D341Med (cell line): ENCODE measurements at places on chromosomes 1 and 21.

- DNase-seq, result peak; percentile 87
Observed at GRCh38 chr1:203871114-203871880, 9.9 kb downstream of the SNRPE start.

DNA sequence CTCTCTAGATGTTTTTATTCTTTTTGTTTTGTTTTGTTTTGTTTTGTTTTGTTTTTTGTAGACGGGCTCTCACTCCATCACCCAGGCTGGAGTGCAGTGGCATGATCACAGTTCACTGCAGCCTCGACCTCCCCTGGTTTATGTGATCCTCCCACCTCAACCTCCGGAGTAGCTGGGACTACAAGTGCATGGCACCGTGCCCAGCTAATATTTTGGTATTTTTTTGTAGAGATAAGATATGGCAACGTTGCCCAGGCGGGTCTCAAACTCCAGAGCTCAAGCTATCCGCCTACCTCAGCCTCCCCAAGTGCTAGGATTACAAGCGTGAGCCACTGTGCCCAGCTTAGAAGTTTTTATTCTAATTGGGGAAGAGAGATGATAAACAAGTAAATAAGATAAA lies 13.3 kb upstream of the TP53BP2 start:
- no peak for DNase-seq

DNA sequence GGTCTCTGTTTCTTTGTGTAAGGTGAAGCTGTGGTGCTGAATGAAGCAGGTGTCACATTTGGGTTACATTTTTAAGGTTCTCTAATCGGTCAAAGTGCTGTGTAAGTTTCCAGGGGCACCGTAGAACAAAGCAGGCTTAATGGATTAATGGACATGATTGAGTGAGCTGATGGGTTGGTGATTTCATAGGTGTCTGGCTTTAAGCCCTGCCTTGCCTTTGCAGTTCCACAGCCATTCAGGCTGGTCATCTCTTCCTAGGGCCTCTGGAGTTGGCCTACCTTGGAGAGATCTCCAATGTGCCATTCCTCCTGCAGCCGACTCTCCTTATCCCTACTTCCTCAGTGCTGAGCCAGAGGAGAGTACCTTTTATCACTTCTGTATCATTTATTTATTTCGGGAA lies 15.2 kb downstream of the GALNT2 start:
- no peak for DNase-seq

DNA sequence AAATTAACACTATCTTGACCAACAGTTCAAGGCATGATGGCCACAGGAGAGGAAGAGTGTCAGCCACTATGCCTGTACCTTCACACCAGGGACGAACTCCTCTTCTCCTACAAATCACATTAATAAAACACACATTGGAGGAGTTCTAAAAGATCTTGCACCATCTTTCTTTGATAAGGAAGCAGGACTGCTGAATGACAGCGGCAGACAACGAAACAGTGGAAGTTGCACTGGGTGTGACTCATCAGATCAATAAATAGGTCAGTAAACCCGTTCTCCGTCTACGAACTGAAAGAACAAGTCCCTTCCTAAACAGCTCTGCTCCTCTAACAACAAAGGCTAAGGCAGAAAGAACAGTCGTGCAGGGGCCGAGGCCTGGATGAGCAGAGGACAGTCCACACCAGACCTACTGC lies 23.1 kb downstream of the UBE2G2 start:
- no peak for DNase-seq

DNA sequence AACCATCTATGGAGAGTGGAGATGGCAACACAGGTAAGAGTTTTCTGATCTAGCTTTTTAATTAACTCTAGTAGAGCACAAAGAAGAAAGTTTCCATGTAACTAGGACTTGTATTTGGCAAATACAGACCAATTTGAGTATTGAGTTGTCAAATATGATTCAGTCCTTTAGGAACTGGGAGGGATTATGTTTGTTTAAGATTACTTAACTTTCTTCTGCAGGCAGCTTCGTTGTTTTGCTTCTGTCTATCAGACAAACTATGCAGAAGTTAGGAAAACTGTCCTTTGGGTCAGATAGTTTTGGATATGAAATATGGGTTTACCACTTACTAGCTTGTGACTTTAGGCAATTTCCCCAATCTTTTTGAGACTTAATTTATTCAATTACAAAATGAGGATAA lies 111.8 kb downstream of the POU2F1 start:
- no peak for DNase-seq

- DNase-seq, result no peak
Observed at GRCh38 chr1:47703981-47704596, 266.2 kb downstream of the FOXD2 start.

DNA sequence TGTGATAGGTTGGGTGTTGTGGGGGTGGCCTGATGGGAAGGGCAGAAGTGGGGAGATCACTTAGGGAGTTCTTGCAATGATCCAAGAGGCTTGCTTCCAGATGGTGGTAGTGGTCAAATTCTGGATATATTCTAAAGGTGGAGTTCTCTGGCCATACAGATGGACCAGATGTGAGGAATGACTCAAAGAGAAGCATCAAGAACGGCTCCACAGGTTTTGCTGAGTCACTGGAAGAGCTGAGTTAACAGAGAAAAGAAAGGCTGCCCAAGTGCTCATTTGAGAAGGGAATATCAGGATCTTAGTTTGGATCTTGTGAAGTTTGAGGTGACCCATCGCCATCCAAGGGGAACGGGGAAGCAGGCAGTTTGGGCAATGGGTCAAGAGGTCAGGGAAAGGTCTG lies 192.9 kb upstream of the GALNT2 start:
- no peak for DNase-seq

DNA sequence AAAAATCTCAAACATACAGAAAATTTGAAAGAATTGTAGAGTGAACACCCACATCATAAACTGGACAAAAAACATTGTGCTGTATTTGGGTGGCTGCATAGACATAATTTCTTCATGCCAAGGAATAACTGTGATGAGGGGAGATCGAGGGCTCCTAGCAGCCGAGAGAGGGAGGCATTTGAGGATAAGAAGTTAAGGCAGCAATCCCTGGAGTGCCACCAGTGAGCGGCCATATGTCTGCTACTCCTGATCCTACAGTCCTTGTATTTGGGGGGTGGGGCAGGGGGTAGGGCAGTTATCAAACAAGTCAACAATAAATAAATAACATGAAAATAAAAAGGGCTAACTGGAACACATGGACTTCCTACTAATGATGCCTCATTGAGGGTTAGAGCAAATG lies 54.5 kb downstream of the ATP5PO start:
- peak; percentile 65 for DNase-seq

DNA sequence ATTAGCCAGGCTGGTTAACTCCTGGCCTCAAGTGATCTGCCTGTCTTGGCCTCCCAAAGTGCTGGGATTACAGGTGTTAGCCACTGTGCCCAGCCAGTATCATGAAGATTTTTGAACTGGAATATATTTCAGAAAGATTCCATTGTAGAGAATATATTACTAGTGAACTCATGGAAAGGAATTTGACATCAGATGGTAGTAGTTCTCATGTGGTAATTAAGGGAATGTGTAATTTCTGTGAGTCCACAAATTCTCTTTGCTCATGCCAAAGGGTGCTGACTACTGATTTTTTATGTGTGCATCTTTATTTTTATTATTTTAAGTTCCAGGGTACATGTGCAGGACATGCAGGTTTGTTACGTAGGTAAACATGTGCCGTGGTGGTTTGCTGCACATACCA lies 10.4 kb downstream of the DTL start:
- DNase-seq, result no peak

GRCh38 chr1:176789571-176790090 lies 326.7 kb downstream of the PAPPA2 start:
- no peak for DNase-seq

GRCh38 chr1:36446271-36446670 lies 4.0 kb downstream of the OSCP1 start:
- peak; percentile 68 for DNase-seq

GRCh38 chr1:165896277-165896676 lies 68.9 kb downstream of the UCK2 start:
- no peak for DNase-seq

DNA sequence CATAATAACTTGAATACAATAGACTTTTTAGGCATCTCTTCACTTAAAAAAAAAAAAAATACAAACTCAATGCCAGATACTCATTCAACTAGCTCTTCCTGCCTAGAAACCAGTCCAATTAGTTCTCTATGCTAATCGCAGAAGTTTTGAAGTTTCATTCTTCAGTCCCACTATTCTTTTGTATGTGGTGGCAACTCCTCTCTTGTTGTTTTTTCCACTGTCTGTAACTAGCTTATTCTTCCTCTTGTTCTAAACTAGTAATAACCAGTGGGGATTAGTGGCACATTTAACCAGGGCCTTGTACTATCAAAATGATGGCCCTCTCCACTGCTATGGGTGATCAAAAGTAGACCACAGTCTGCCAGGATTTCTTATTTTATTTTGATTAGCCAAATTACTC lies 52.5 kb downstream of the SELENOF start:
- DNase-seq, result no peak

- no peak for DNase-seq
Observed at GRCh38 chr1:20334103-20334502, 43.4 kb downstream of the VWA5B1 start.

GRCh38 chr1:82317671-82318070 lies 516.9 kb downstream of the ADGRL2 start:
- no peak for DNase-seq

GRCh38 chr1:94115900-94116436 lies 5.0 kb downstream of the ABCA4 start:
- no peak for DNase-seq

DNA sequence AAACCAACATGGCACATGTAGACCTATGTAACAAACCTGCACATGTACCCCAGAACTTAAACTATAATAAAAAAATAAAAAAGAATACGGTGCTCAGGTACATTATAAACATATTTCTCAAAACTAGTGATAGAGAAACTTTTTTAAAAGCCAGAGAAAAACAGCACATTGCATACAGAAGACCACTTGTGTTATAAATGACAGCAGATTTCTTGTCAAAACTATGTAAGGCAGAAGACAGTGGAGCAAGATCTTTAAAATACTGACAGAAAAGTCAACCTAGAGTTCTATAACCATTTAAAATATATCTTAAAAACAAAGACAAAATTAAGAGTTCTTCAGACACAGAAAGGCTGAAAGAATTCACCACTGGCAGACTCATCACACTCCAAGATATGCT lies 144.7 kb downstream of the NEGR1 start:
- DNase-seq, result no peak

- no peak for DNase-seq
Observed at GRCh38 chr21:41928621-41929220, 25.1 kb downstream of the C2CD2 start.

DNA sequence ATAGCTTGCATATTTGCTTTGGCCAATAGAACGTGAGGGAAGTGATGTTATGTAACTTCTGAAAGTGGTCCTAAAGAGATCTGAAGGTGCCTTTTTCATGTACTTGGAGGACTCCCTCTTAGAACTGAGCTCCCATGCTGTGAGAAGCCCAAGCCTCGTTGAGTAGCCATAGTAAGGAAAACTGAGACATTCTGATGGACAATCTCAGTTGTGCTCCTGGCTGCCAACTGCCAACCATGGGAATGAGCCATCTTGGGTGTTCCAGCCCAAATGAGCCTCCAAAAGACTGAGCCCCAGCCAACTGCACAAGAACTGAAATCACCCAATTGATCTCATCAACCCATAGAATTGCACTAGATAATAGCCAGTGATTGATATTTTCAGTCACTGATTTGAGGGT lies 106.7 kb downstream of the MRPL39 start:
- no peak for DNase-seq

DNA sequence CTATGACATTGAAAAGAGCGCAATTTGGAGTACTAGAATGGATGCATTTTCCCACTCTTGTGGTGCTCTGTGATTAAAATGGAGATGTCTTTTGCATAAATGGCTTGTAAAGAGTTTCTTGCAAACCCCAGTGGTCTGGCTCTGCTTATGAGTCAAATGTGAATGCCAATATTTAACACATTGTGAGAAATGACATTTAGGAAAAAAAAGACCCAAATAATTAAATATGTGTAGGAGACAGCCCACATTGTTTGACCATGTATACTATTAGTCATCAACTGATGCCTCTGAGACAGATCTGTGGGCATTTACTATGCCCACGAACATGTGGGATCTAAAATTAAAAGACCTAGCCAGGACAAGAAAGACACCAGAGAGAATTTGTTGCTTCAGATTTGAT lies 22.2 kb upstream of the RUNX1 start:
- DNase-seq, result no peak

GRCh38 chr1:9410737-9411297 lies 118.1 kb downstream of the SPSB1 start:
- DNase-seq, result peak; percentile 51

- DNase-seq, result no peak
Observed at GRCh38 chr1:13703128-13703513, 3.1 kb downstream of the PRDM2 start.

- DNase-seq, result no peak
Observed at GRCh38 chr1:98493469-98493868, 168.1 kb upstream of the SNX7 start.

DNA sequence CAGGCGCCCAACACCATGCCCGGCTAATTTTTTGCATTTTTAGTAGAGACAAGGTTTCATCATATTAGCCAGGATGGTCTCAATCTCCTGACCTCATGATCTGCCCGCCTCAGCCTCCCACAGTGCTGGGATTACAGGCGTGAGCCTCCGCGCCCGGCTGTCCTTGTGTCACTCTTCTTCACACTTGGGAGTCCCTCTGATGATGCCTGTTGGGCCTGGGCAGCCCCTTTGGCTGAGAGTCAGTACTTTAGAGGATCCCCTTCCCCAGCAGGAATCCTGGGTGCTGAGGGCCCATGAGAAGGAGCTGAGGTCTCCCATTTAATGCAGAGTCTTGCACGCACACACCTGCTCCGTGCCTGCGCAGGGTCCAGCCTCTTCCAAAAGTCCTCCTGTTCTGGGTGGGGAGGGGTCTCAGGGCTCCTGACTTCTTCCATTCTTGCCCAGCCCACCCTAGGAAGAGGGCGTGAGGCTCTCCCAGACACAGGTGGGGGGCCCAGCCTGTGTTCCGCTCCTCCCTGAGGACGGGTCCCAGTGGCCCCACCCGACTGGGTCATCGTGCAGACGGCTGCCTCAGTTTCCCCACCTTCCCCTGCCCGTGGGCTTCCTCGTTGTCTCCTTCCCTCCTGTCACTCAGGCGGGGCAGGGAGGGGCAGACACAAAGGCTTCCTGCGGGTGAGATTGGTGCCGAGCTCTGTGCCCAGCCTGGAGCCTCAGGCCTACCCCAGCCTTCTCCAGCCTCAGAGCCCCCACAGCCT lies 3.9 kb downstream of the TTLL10 start:
- peak; percentile 17 for DNase-seq

DNA sequence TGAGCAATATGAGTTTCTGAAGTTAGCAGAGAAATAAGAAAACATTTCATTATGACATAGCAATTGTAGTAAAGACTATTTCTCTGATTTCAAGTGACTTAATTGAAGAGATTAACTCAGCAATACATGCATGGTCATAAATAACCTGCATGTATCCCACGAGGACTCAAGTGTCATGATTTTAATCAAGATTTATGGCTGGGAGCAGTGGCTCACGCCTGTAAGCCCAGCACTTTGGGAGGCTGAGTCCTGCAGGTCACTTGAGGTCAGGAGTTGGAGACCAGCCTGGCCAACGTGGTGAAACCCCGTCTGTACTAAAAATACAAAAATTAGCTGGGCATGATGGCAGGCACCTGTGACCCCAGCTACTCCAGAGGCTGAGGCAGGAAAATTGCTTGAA lies 311.9 kb upstream of the PLD5 start:
- DNase-seq, result no peak

GRCh38 chr1:68355614-68356013 lies 94.1 kb downstream of the RPE65 start:
- no peak for DNase-seq
